AG09309 (cell line): ENCODE measurements at places on chromosomes 4 and X.

DNA sequence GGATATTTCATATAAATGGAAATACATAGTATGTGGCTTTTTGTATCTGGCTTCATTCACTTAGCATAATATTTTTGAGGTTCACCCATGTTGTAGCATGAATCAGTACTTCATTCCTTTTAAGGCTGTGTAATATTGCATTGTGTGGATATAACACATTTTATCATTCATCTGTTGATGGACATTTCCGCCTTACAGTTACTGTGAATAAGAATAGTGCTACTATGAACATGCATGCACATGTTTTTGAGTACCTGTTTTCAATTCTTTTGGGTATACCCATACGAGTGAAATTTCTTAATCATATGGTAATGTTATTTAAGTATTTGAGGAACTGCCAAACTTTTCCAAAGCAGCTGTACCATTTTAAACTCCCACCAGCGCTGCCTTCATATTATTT, 539.6 kb upstream of the DIPK2B start:
- no peak for DNase-seq

DNA sequence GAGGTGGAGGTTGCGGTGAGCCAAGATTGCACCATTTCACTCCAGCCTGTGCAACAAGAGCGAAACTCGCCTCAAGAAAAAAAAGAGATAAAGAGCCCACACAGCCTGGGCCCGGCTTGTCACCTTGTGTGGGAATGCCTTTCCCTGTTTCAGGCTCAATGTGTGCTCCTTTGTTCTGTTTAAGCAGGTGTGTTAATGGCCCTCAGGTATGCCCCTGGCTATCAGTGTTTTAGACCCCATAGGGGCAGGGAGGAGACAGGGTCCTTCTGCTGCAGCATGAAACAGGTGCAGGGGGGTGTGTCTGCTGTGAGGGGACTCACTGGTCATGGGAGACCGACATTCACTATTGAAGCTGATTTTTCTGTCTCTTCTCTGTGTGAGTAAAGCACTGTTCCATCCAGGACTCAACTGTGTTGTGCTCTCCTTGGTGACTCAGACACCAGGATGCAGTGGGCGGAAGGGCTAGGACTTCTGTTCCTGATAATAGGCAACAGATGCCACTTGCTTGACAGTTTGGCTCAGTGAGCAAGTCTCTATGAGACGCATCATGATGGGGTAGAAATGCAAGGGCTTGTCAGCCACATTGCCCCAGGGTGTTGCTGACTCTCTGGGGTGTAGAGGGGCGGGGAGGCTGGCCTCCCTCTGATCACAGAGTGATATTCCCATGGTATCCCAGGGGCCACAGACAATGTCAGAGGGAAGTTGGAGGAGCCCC, 15.6 kb upstream of the LAP3 start:
- peak; percentile 66 for DNase-seq

DNA sequence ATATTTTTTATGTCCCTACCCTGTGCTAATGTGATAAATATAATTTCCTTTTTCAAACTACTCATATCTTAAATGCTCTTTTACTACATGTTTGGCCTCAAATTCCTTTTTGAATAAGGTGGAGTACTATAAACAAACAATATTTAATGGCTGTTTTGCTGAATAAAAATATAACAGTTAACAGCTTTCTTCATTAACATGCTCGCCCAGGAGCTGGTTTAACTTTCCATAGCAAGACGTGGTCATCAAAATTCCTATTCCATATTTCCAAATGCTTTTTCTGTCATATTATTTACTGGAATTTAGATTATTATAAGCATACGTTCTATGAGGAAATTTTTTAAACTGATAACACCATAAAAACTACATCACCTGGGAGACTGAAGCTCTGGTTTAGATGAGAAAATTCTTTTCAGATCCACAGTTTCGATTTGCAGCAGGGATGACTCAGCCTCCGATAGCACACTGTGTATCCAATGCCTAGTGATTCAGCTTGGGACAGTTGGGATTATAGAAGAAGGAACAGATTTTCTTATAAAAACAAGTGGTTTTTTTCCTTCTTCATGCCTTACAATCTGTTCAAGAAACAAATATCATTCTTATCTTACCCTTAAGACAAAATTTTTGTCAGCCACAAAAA, 129.1 kb downstream of the FBXO8 start:
- DNase-seq = no peak

DNA sequence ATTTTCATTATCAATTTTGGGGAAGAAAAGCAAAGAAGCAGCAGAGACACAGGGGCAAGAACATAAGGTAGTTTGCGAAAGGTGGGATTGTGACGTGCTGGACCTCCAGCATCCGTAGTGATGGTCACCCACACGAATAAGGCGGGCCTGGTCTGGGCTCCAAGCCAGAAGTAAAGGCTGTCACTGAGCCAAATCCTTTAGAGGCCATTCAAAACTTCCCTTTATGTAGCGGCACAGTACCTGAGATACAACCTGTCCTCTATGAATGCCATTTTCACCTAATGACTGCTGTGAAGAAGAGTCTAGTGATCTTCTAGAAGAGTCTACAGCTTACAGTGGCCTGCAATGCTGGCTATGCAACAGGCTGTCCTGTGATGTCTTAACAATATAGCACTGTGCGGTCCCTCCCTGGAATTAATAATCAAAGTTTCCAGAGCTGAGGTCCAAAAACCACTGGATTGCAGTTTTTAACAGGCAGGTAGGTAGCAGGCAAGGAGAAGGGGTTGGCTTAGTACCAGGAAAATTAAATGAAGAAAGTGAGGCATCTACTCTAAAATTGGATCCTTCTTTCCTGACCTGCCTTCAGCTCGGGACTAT, 56.2 kb downstream of the TRIML1 start:
- DNase-seq = no peak

DNA sequence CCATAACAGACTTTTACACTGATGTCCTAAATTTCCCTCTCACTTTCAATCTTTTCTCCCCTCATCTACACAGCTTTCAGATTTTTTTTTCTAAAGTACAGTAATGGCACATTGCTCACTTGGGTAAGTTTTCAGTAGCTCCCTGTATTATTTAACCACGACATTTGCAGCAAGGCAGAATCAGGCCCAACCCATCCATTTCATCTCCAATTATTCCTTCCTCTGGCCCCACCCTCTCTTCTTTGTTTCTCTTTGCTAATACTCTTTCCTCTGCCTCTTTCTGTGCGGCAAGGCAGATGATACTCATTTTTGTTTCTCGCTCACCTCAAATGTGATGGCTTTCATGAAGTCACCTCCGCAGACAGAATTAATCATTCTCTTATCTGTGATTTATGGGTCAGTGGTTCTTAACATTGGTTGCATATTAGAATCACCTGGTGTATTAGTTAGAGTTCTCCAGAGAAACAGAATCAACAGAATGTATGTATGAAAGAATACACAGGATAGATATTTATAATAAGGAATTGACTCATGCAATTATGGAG, 43.4 kb upstream of the GATB start:
- DNase-seq = no peak

DNA sequence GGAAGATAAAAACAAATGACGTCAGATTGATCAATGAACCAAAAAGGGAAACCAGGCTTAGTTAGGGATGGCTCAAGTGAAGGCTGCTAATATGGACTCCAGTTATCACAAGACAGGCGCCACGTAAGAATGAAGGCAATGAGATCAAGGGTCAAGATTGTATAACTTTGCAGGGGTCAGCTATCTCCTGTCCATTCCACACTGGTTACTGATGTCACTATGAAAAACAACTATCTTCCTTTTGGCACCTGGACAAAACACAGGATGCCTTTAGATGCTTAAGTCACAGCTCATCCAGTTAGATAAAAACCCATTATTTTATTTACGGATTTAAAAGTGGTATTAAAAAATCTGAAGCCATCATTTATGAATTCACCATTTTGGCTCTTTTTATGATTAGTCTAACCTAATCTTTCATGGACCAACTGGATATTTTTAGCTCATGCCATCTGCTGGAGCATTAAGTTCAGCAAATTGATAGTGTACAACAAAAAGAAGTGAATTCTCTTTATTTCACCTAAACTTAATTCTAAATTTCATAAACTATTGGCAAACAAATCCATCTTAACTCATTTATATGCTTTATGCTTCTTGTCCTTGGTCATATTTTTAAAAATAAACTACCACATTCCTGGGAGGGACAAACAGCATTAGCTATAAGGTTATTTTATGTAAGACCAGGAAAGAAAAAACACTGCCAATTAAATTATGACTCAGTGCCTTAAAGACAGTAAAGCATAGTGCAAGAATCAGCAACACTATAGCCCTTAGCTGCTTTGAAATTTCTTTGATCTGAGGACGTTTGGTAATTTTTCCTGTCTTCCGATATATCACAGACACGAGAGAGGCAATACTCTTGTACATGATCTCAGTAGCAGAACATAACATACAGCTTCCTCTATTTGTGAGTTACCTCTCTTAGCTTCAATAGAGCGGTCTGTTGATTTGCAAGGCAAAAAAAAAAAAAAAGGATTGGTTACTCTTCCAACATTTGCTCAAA, 27.0 kb downstream of the DHX15 start:
- no peak for DNase-seq
